ENCODE measurements at places on chromosomes 11 and 22.

DNA sequence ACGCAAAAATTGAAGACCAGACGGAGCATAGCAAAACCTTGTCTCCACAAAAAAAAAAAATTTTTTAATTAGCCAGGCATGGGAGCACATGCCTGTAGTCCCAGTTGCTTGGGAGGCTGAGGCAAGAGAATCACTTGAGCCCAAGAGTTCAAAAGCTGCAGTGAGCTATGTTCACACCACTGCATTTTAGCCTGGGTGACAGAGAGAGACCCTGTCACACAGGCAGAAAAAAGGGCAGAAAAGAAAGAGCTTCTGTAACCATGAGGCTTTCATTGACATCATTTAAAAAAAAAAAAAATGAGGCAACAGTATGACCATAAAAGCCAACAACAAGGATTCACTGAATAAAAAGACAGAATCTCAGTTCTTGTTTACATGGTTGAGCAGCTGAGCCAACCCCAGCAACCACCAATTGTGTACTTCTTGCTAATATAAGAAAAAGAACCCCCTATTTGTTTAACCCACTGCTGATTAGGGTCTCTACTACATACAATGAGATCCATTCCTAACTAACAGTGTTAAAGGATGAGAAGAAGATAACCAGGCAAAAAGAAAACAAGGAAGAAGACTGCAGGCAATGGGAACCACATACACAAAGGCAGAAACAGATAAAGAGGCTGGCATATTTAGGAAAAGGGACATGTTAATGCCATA is 86.2 kb upstream of the SCUBE2 start:
- DNase-seq = no peak

DNA sequence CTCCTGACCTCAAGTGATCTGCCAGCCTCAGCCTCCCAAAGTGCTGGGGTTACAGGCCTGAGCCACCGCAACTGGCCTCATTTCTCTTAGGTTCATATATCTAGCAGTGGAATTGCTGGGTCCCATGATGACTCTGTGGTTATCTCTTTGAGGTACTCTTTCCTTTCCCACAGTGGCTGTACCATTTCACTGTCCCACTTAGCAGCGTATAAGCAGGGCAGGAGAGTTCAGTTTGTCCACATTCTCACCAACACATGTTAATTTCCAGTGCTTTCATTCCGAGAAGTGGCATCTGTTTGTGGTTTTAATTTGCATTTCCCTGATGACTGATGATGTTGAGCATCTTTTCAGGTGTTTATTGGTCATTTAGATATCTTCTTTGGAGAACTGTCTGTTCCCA is 16.4 kb downstream of the PRR5 start:
- DNase-seq = no peak

DNA sequence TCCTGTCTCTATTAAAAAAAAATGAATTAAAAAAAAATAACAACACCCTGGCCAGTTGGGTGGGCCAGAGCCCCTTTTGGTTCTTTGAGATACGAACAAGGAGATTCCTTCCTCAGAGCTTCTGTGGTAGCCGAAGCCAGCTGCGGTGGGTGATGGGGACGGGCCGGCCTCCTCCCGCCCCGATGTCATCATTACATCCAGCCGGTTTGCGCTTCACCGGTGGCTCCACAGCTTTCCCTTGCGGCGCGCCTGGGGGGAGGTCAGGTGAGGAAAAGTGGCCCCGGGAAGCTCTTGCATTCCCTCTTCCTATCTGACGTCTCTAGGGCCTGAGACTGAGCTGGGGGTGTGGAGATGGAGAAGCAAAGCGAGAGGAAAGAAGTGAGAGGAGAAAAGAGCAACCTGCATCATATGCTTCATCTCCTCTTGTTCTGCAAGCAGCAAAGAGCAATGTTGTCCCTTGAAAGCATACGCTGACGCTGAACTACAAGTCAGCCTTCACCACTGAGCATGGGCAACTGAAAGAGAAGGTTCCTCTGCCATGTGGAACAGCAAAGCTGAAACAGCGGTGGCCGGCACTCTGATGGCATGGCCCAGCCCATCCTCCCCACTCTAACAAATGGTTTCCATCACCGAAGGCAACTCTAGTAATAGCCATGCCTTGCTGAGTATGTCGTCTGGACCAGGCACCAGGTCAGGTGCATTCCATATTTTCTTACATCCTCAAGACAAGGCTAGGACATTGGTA is 6.0 kb downstream of the ADAMTS8 start:
- no peak for DNase-seq

DNA sequence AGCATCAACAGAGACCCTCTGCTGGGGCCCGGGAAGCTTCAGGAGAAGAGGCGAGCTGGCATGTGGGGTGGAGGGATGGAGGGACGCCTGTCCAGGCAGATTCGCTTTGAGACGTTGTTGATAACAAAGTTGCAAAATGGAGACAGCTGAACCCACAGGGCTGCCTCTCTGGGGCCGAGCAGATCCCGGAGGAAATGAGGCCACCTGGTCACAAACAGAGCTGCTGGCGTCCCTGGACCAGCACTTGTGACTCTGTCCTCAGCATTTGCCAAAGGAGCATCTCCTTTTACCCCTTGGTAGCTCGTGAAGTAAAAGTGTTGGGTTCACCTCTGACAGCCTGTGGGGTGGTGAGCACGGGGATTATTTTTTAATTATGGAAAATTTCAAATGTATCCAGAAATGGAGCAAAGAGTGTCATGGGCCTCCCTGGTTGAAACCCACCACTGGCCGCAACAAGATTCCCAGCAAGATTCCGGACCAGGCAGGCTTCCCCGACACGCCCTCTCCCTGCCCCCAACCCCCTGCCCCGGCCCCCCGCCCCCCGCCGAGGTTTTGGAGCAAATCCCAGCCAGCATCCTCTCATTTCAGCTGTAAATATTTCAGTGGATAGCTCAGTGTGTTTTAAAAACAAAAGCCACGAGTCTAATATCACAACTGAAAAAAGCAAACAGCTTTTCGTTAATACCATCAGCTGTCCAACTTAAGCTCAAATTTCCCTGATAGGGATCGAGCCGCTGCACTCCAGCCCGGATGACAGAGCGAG is 20.3 kb downstream of the GRAMD4 start:
- DNase-seq = no peak

DNA sequence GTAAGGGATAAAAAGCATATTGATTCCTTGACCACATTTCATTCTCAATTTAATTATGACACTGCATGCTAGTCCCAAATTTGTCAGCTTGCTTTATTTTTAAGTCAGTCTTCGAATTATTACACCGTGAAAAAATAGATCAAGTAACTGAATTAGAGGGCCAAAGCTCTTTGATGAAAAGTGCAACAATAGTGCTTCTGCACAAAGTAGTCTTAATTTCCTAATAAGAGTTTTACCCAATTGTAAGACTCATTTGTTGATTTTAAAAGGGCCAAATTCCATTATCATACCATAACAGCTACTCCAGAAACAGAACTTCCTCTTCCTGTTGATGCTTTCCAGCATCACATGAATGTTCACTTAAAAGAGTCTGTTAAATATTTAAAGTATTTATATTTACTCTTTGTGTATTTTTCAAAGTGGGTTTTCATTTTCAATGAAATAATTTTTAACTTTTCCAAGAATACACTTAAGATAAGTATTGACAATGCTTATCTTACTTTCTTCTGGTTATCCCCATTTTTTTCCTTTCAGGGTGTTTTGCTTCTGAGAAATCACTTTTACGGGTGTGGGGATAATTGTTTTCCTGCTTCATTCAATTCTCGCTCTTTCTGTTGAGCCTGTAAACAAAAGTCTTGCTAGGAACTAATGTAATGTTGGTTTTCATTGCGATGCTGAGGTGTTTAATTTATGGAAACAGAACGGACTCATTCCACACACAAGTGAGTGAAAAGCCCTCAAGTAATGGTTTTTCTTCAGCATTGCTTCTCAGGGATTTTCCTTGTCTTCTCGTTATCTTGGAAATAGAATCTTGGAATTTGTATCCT is 2.1 kb downstream of the ARHGEF12 start:
- no peak for DNase-seq

DNA sequence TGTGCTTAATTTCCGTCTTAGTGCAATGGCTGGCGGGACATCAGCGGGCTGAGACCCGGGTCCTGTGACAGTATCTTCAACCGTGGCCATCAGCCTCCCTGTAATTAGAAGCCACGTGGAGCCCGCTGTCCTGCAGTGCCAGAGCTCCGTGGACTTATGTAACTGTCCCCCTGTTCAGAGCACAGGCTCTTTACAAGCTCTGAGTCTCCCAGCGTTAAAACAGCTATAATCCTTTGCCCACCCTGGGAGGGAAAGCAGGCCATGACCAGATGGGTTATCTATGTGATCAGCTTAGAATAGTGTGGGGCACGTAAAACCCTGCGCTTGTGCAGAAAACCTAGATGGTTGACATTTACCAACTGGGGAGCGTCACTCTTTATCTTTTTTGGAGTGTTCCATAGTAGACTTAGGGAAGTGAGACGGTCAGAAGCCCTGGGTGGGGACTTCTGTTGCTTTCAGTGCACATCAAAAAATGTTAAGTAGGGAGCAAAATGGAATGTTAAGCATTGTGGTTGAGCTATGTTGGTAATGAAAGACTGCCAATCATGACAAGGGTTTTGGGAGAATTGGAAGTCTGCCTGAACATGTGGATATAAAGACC is 103.5 kb upstream of the CADM1 start:
- DNase-seq = no peak

DNA sequence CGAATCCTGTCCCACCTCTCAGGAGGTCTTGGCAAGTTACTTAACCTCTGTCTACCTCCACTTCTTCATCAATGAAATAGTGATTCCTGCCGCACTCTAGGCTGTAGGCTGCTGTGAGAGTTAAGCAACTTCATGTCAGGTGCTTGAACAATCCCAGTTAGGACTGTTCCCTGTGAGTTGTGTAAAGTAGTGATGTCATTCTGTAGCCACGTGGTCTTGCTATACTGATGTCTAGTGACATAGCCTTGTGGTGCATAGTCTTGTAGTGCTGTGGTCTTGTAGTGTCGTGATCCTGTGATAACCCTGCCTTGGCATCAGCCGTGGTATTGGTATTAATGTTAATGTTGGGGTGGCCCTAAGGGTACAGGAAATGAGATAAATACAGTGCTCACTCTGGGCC is 30.3 kb upstream of the PRR5 start:
- no peak for DNase-seq

DNA sequence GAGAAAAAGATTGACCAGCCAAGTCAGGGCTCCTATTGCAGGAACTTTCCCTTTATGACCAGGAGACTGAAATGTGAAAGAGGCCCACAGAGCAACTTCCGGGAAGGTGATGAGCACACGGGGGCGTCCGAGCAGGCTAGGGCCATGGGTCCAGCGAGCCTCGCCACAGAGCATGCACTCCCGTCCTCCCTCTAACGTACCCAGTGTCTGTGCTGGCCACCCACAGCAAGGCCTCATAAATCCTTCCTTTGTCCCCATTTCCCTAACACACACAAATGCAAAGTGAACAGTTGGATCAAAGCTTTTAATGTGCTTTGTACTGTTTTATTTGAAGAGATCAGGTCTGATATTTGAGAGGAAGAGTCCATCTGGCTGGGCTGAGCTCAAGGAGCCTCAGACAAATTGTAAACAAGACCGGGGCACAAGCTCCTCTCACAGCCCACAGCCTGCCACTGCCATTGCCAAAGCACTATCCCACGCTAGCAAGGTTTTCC is 44.3 kb downstream of the BLID start:
- DNase-seq = no peak

DNA sequence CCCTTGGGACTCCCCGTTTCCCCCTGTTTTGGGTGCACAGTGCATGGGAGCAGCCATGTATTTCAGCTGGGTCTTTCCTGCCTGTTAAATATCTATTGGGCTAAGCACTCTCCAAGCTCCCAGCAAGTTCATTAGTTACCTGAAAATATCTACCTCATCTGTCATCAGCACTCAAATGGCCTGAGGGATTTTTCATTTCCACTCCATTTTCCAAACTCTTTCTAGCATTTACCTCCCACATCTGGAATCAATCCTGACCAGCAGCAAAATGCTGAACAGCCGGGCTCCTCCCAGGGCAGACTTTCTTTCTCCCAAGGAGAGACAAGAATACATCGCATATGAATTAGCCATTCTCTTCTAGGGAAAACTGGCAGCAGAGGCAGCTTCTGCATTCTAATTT is 273.5 kb upstream of the MPPED2 start:
- DNase-seq = no peak

- no peak for DNase-seq
These were observed 330.0 kb downstream of the DDX10 start for GRCh38 chr11:108994887-108995286.

GRCh38 chr22:37854946-37855345 is 5.7 kb downstream of the EIF3L start:
- no peak for DNase-seq

GRCh38 chr22:23180893-23181720 is 798 bp downstream of the BCR start:
- no peak for DNase-seq

DNA sequence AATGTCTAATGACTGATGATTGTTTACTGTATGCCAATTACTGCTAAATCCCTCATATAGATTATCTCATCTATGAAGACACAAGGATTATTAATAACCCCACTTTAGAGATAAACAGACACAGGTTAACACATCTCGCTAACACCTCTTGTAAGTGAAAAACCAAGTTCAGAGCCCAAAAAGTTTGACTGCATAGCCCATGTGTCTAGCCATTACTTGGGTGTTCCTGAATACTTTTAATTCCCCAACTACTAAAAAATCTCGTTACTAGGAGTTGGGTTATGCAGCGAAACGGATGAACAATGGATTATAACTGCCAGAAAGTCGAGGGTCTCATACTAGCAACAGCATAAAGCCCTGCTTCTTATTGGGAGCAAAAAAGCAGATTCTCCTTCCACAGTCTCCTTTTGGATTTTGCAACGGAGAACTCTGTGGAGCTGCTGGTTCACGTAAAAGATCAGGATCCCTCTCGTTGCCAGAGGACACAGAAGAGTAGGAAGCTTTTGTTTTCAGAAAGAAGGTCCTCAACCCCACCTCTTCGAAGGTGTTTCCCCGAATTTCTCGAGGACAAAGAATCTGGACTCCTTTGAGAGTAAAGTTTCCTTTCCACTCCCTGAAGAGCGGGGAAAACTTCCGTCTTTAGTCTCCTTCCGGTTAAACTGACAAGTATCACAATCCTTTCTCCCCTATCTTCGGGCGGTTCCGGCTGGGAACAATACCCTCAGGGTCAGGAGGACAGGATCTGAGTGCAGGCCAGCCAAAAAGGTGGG is 979 bp downstream of the ZBED5 start:
- no peak for DNase-seq

GRCh38 chr22:33917744-33918406 is 2.4 kb downstream of the LARGE1 start:
- DNase-seq = no peak

DNA sequence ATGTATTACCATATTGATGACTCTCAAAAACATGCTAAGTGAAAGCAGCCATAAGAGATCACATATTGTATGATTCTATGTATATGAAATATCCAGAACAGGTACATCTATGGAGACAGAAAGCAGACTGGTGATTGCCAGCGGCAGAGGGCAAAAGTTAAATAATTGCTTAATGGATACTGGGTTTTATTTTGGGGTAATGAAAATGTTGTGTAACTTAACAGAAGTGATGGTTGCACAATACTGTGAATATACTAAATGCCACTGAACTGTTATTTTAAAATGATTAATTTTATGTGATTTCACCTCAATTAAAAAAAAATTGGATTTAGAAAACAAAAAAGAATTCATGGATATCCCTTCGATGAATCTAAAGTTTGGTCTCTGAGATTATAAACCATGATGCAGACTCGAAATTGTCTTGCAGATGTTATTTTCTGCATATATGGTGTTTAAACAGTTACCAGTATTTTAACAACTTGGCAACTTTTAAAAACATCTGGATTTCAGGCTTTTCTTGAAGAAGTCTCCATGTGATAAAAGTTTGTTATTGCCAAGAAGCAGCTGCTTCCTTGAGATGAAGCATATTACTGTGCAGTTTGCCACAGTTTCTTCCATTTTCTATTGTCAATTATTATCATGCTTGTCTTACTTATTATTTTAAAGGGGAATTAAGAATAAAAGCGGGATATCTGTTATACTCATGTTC is 38.1 kb downstream of the LARGE2 start:
- no peak for DNase-seq
